ENCODE measurements at places on chromosomes 7 and 10.

DNA sequence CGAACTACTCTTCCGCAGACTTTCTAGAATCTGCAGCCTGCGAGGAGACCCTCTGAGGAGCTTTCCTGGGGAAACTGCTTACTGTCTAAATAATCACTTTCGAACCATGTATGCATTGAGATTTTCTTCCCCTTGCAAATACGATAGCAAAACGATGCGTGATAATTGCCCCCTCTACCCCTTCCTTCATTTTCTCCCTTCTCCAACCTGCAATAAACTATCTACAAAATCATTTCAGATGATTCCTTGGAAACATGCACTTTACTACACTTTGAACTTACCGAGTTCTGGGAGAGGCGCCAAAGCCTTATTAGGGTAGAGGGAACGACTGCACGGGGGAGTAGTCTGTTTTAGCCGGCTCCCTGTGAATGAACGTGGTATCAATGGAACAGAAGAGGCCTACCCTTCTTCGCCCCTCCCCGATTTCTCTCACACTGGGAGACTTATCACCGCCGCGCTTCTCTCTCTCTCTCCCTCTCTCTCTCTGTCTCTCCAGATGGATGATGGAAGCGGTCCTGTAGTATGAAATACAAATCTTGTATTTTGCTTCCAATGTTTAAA is at the start of gene FGFBP3:
TSS of gene FGFBP3 (minus strand) at position 370 of the 561 bp plus-strand sequence. CDS start 517 bp downstream, outside the sequence.
- peak; percentile 53 for DNase-seq

DNA sequence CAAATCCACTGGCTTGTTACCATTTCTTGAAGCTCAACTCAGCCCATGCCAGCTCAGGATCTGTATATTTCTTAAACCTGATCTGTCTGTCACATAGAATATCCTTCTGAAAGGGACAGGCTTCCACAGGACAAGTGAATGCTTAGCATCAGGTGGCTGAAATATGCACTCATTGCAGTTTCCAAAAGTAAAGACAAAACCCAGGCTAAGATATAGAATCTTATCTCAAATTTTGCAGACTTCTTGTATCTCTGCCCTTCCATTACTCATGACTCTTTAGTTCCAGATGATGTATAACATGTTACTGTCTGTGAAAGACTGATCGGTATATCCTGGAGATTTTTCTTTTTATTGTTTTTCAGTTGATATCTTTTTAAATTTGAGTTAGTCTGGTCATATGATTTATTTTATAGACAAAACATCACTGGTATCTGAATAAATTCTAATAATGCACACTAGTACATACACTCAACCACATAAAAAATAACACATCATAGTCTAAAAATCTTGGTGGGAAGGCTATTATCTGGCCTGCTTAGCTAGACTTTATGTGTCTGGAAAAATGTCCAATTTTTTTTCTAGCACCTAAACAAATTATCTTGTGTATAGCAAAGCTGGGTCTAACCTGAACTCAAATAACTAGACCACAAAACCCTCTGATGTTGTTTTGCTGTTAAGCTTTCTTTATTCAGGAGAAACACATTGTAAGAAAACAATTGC is 182.6 kb downstream of the ADAM12 start:
- DNase-seq, result no peak

GRCh38 chr10:91891125-91892001 is 17.9 kb downstream of the FGFBP3 start:
- no peak for DNase-seq

- DNase-seq, result no peak
These were observed 588 bp downstream of the GET4 start for GRCh38 chr7:876972-877311.

DNA sequence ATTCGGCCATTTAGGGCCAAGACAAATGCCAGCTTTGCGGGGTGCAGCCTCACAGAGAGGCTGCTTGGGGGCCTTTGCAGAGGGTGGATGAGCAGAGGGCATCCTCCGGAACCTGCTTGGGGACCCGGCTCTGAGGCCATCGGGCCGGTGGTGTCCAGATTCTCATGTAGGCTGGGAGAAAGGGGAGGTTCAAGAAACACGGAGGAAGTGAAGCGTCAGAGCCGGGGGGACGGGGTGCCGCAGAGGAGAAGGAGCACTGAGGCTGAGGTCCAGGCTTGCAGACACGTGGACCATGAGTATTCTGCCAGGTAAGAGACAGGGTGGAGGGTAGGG is 150.7 kb upstream of the SHH start:
- no peak for DNase-seq

DNA sequence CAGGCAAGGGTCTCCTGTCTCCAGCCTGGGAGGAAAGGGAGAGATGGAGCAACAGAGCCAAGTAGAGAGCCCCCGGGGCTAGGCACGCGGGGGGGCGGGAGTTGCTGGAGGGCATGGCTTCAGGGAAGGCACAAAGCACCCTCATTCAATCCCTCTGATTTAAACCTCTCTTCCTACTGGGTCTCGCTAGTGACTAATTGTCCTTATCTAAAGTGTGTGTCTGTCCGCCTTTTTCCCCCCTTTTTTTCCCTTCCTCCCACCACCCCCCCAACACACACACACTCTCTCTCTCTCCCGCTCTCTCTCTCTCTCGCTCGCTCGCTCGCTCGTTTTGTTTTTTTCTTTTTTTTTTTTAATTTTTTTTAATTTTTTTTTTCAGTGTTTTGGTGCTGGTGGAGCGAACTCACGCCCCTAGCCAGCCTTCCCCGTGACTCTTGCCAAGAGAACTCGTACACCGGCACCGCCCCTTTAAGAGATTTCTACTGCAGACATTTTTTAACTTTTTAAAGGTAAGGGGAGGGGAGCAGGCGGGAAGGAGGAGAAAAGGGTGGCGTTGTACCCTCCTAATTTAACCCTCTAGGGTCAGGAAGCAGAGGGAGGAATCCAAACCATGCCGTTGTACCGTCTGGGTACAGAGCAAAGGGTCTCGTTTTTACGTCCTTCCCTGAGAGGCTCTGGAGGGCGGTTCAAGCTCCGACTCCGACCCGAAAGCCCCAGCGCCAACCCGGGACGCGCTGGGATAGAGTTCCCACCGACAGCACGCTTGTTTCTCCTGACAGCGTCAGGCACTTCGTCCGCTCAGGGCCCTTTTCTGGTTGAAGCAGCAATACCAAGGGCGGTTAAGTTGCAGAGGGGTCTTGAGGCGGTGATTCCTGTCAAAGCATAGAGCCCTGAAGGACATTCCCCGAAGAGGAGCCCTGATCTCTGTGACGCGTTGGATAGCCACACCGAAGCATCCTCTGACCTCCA is at the start of gene HPSE2:
TSS of gene HPSE2 (minus strand) at position 195 of the 969 bp plus-strand sequence.
- no peak for DNase-seq

DNA sequence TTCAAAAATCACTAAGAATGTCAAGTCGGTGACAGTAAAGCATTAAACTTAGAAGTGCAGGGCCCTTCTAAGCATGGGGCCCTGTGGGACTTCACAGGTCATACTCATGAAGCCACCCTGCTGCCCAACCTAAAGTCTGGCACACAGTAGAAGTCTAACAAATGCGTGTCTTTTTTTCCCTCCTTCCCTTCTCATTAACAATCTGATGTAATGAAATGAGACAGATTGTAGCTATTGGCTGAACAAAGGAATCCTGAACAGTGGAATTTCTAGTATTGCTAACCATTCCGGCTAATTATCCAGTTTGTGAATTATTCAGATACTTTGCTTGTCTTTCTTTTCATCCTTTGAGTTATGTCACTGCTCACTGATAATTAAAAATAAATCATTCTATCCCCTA is 369.9 kb downstream of the WDR11 start:
- DNase-seq, result no peak

- no peak for DNase-seq
These were observed 31.8 kb downstream of the AP3M1 start for GRCh38 chr10:74118804-74119203.

- no peak for DNase-seq
These were observed 19.9 kb downstream of the HABP2 start for GRCh38 chr10:113572520-113573290.

DNA sequence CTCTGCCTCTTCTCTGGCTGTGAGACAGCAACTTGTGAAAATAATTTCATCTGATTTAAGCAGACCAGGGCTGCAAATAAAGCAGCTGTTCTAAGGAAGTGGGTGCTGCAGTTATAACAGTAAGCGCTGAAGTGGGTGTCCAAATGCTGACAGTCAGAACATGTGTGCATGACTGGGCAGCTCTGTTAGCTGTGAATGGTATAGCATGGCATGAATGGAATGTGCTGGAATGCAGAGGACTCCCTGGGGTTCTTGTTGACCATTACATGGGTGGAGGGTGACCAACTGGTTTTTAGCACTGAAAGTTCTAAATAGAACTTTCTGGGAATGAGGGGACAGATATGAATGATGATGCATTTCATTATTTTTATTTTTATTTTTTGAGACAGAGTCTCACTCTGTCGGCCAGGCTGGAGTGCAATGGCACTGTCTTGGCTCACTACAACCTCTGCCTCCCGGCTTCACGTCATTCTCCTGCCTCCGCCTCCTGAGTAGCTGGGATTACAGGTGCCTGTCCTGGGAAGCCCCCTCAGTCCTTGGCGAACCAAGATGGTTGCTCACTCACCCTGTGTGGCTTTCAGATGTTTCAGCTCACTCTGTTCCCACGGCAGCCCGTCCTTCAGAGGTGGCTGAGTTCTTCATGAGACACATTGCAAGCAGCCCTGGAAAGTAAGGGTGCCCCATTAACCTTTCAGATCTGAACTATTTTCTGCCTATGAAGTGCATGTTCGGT is 319.8 kb upstream of the PHYHIPL start:
- DNase-seq, result no peak

GRCh38 chr10:6416892-6417512 is 163.1 kb downstream of the PRKCQ start:
- DNase-seq, result peak; percentile 3

GRCh38 chr7:95632609-95633008 is 36.3 kb upstream of the PDK4 start:
- no peak for DNase-seq

- no peak for DNase-seq
These were observed 3.3 kb downstream of the LUC7L2 start for GRCh38 chr7:139362981-139363380.

DNA sequence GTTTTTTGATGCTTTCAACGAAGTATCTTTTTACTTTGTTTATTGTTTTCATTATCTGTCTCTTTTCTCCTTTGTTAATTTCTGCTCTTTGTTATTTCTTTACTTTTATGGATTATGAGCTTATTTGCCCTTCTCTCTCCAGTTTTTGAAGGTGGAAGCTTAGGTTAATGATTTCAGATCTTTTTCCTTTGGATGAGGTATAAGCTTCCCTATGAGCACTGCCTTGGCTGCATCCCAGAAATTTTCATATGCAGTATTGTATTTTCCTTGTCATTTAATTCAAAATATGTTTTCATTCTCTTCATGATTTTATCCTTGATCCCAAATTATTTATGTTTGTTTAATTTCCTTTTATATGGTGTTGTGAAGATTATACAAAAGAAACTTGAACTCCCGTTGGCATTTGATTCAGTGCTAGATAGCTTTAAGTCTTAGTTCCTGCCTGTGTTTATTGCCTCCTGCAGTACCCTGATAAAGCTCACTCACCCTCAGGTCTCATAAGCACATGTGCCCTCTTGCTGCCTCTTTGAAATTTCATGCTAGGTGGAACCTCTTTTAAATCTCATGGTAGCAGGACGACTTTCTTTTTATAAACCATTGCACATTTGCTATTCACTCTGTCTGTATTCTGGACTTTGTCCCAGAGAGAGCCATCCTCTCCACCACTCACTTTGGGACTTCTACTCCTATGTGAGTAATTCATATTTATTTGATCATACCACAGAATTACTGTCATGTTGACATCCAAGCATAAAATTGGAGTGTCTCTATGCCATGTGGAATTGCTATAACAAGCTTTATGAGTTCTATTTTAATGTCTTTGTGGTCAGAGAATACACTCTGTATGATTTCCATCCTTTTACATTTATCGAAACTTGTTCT is 23.0 kb upstream of the CEP41 start:
- DNase-seq, result no peak

GRCh38 chr10:124537891-124538290 is 76.3 kb downstream of the LHPP start:
- DNase-seq, result no peak

- peak; percentile 91 for DNase-seq
These were observed 652 bp upstream of the C10orf143 start for GRCh38 chr10:130111113-130111851.

GRCh38 chr10:32371101-32371500 is 24.1 kb upstream of the EPC1 start:
- no peak for DNase-seq
